ENCODE measurements at places on chromosomes 5 and 9.

DNA sequence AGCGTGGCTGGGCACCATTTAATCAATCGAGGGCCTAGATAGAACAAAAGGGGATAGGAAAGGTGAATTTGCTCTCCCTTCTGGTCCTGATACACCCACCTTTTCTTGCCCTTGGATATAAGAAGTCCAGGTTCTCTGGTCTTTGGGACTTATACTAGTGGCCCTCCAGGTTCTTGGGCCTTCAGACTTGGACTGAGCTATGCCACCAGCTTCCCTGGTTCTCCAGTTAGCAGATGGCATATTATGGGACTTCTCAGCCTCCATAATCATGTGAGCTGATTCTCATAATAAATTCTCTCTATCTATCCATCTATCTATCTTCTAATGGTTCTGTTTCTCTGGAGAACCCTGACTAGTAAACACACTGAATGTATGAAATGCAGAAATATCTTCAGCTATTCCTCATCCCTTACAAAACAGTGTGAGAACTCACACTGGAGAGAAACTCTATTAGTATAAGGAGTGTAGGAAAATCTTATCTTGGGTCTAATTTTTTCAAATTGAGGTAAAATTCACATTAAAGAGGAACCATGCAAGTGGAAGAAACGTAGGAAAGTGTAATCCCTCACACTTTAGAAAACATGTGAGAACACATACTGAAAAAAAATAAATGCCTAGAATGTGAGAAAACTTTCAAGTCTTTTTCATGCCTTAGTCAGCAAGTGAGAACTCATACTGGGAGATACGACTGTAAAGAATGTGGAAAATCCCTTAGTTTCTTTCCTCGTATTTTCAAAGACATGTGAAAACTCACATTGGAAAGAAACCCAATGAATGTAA is 15.5 kb downstream of the PCDHB15 start:
- DNase-seq = no peak

DNA sequence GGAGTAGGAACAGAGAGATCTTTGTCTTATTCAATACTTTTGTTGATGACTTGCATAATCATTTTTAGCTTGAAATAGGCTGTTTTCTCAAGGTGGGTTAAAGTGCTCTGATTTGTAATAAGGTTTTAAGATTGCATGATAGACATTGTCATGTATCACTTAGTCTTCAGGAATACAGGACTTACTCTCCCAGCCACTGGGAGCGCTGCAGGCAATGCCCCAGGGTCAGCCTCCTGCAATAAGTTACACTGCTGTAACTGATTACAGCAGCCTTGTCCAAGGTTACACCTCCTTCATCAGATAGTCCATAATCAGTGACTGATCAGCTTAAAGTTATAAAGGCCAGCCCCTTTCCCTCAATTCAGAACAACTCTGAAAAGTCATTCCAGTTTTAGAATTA is 218.6 kb downstream of the ESM1 start:
- DNase-seq = no peak

DNA sequence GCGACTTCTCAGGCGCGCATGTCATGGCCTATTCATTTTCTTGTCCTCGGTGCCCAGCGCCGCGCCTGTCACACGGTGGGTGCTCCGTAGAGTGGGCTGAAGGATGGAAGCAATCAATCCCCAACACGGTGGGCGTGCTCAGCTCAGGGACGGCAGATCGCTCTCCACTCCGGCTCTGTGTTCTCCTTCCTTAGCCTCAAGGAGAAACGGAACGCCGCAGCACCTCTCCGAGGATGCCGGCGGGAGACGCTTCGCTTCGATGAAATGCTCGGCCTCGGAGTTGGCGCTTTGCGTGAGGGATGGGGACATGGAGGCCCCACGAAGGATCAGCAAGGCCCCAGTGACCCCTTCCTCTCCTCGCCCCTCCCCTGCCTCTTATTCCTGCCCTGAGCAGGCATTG is 199.5 kb downstream of the C9orf50 start:
- no peak for DNase-seq

DNA sequence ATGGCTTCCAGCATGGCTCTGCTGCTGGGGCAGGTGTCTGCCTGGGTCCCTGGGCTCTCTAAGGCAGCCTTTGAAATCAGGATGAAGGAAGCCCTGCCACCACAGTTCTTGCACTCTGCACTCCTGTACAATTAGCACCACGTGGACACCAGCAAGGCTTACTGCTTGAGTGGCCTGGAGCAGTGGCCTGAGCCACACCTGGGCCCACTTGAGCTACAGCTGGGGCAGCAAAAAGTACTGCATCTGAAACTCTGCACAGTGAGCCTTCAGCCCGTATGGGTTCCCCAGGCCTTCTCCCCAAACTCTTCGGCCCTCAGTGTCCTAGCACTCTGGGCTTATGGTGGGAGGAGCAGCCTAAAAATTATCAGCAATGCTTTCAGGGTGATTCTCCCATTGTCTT is 8.0 kb upstream of the INIP start:
- DNase-seq = no peak

DNA sequence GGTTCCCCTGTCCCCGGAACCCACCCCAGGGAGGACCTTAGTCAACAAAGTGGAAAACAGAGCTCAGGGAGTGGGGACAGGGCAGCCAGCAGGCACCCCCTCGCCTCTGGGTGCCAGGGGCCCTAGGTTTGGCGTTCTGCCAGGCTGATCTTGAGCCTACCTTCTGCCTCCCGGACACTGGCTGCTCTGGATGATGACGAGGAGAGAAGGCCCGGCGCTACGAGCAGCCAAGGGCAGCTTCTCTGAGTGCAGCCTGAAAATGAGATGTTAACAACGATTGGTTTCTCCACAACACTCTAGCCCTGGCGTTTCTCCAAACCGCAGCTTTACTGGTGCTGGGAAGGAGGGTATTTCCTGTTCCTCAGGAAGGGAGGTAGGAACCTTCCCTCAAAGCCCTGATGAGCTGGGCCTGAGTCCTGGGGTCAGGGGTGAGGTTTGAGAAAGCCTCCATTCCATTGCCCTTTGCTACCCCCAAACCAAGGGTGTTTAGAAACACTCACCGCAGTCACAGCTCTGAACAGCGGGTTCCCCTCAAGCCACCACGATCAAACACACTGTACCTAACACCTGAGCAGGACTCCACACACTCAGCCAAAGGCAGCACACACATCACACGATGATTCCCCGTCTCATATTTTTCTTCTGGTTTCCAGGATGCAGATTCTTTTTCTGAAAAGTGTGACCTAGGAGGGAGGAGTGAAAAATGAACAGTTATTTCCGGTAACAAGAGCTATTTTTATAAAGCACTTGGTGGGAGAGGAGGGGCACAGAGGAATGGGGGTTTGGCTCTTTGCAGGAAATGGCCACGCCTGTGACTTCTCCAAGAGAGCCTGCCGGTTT is at the start of gene STING1:
TSS of gene STING1 (minus strand) at position 709 of the 840 bp plus-strand sequence. CDS start 1,054 bp downstream, outside the sequence.
- peak; percentile 45 for DNase-seq

DNA sequence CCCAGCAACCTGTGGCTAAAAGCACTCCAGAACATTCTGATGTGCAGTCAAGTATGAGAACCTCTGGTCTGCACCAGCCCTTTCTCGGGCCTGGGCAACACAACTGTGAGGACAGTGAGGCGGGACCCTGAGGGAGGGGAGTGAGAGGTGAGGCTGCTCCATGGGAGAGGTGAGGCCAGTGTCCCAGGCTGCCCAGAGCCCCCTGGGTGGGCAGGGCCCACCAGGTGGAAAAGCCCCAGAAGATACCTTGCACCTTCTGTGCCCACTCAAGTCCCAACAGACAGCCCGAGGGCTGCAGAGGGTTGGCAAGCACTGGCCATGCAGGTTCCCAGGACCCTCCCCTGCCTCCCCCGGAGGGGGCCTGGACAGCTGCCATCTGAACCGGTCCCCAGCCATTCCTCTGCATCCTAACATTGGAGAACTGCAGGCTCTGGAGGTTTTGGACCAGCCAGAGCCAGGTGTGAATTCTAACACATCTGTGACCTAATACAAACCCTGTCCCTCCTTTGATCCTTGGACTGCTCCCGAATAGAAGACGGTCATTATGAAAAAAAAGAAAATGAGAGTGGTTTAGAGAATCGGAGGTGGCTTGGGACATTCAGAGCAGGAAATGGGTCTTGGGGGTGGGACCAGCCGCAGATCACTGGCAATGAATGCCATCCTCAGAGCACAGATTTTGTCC is 57.0 kb downstream of the DUSP1 start:
- DNase-seq = no peak

DNA sequence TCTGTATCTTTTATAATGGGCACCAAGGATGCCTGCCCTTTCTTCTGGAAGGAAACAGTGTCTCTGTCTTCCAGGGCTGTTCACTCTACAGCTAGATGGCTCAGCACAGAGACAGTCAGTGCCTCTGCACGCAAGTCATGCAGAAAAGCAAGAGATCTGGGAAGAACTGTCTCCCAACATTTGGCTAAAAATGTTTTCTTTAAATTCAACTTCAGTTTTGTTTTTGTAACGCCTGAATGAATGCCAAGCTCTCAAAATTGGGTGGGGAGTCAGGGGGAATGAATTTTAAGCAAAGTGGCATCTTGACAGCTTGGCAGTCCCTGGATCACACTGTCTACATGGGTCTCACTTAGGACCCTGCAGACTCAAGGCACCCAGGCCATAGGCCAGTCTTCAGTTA is 12.6 kb downstream of the OLFML2A start:
- DNase-seq = no peak

- DNase-seq = no peak
These were observed 6.4 kb upstream of the P4HA2 start for GRCh38 chr5:132233811-132234683.

DNA sequence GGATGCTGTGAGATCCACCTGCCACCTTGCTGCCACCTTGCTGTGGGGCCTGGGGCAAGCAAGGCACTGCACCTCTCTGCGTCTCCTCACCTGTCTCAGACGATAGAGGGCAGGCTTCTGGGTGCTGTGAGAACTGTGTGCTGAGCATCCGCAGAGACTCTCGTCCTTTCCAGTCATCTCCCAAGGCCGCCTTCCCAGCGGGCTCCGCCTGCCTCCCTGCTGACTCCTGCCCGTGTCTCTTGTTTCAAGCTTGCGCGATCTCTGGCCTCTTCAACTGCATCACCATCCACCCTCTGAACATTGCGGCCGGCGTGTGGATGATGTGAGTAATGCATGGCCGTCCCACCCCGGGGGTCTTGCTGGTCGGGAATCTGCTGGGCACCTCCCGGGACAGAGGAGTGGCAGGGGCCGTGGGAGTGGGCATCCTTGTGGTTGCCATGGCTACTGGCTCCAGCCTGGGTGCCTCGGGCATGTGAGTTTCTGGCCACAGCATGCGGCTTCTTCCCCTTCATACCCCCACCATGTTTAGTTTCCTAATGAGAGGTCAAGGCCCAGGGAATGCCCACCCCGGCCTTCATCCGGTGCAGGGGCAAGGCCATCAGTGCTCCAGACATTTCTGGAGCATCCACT is 3.6 kb downstream of the CACFD1 start:
- DNase-seq = peak; percentile 12

GRCh38 chr5:41102341-41102740 is 31.2 kb upstream of the MROH2B start:
- no peak for DNase-seq

DNA sequence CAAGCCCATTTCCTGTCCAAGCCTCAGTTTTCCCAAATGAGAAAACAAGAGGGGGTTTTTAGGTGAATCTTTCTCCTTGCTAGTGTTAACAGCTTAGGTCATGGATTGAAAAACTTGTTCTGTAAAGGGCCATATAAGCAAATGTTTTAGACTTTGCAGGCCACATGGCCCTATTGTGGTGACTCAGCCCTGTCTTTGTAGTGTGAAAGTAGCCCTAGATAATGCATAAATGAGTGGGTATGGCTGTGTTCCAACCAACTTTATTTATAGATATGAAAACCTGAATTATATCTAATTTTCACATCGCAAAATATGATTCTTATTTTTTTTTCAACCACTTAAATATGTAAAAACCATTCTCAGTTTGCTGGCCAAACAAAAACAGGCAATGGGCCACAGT is 6.9 kb upstream of the BARX1 start:
- no peak for DNase-seq

- DNase-seq = no peak
These were observed 88.7 kb downstream of the NTNG2 start for GRCh38 chr9:132250324-132251262.

- DNase-seq = no peak
These were observed 85.8 kb downstream of the NUDT12 start for GRCh38 chr5:103476811-103477210.

DNA sequence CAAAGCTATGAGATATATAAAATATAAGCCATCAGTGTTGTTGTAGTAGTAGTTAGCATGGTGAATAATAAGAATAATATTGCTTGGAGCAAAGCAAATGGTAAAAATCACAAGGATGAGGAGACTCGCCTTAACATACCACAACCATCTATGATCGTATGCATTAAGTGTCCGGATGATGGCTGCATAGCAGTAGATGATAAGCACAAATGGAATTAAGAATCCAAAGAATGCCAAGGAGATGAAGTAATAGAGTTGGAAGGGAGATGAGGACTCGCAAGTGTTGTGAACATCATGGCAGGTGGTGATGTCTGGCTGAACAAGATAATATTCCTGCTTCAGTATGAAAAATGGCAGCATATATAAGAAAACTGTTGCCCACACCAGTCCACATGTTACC is 5.5 kb downstream of the F2RL2 start:
- no peak for DNase-seq

Data from T follicular helper cell (primary cell).